Breast epithelium (tissue), 4 donors: ENCODE measurements at places on chromosomes 13 and 19.
A peak's percentile ranks its signal among the peaks of the same experiment; 100 is the strongest.

DNA sequence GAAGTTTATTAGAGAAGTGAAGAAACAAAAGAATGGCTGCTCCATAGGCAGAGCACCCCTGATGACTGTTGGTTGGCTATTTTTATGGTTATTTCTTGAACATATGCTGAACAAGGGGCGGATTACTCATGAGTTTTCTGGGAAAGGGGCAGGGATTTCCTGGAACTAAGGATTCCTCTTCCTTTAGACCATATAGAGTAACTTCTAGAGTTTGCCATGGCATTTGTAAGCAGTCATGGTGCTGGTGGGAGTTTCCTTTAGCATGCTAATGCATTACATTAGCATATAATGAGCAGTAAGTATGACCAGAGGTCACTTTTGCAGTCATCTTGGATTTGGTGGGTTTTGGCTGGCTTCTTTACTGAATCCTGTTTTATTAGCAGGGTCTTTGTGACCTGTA is 38.7 kb upstream of the PCDH8 start:
- no peaks in the 10 kb centered on the region for H3K4me1 ChIP-seq
- H3K4me3 ChIP-seq, result no peak overlapping the region
- no peak overlapping the region for H3K27ac ChIP-seq

DNA sequence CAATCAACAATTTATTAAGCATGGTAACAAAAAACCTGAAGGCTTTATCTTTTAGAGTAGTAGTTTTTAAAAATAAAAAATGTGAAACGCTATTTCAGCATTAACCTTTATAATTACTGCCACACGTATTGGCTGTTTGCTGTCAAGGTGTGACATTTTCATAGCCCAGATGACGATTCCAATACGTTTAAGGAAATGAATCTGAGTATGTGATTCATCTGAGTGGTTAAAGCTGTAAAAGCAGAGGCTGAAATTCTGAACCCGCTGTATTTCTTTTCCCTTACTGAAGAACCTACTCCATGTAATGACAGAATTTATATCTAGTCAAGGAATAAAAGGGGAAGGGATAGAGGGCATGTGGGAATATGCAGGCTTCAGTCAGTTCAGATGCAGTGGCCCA is 166.0 kb downstream of the LMO7 start:
- DNase-seq, result no peak
- no peak overlapping the region for H3K27ac ChIP-seq
- no peaks in the 10 kb centered on the region for H3K4me1 ChIP-seq

DNA sequence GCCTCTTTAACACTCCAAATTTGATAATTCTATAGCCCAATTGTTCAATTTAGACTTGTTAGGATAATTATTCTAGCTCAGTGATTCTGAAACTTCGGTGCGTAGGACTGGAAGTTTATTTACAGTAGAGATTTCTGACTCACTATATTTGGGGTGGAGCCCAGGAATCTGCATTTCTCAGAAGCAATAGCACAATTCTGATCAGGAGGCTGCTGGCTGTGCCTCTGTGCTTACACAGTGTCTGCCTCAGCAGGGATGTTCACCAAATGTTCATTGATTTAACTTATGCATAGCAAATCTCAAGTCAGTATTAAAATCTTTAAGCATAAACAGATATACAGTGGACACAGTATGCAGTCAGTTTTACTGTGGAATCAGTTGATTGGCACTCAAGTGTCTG is 45.8 kb downstream of the ATP8A2 start:
- no peaks in the 10 kb centered on the region for H3K36me3 ChIP-seq
- no peaks in the 10 kb centered on the region for H3K4me1 ChIP-seq
- no peak overlapping the region for H3K4me3 ChIP-seq
- no peak for DNase-seq
- H3K27me3 ChIP-seq, result peaks cover 10% of the 10 kb centered on the region

- DNase-seq, result no peak
- H3K36me3 ChIP-seq, result no peaks in the 10 kb centered on the region
- peaks cover 10% of the 10 kb centered on the region for H3K4me1 ChIP-seq
- H3K4me3 ChIP-seq, result no peak overlapping the region
Measured at GRCh38 chr13:20188667-20189553, 3.8 kb downstream of the GJB2 start.

DNA sequence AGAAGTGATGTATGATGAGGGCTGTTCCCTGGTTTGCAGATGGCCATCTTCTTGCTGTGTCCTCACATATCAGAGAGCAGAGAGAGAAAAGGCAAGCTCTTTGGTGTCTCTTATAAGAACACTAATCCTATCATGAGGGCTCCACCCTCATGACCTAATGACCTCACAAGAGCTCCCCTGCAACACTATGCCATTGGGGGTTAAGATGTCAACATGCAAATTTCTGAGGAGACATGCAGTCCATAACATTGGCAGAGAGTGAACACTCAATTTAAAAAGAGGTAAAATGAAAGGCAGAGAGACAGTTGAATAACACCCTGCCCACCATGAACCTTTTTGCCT is 10.9 kb downstream of the FAM187B start:
- peaks cover 4% of the 10 kb centered on the region for H3K4me1 ChIP-seq
- H3K27ac ChIP-seq, result no peak overlapping the region
- DNase-seq, result no peak
- no peaks in the 10 kb centered on the region for H3K27me3 ChIP-seq

- H3K36me3 ChIP-seq, result peaks cover 10% of the 10 kb centered on the region
- H3K27ac ChIP-seq, result no peak overlapping the region
- H3K4me3 ChIP-seq, result no peak overlapping the region
- DNase-seq, result no peak
- no peaks in the 10 kb centered on the region for H3K4me1 ChIP-seq
Measured at GRCh38 chr19:5666921-5667610, 13.2 kb downstream of the MICOS13 start.

- peaks cover 8% of the 10 kb centered on the region for H3K4me1 ChIP-seq
- H3K27ac ChIP-seq, result no peak overlapping the region
- DNase-seq, result no peak
- H3K27me3 ChIP-seq, result peaks cover 15% of the 10 kb centered on the region
- H3K4me3 ChIP-seq, result no peak overlapping the region
Measured at GRCh38 chr19:42322305-42322704, 3.1 kb upstream of the MEGF8 start.

- no peak overlapping the region for H3K4me3 ChIP-seq
- H3K36me3 ChIP-seq, result no peaks in the 10 kb centered on the region
- H3K27ac ChIP-seq, result no peak overlapping the region
- H3K4me1 ChIP-seq, result no peaks in the 10 kb centered on the region
- no peak for DNase-seq
Measured at GRCh38 chr19:30745476-30745985, 373.3 kb downstream of the ZNF536 start.

- H3K27me3 ChIP-seq, result no peaks in the 10 kb centered on the region
- peak overlapping the region; percentile 48 for H3K27ac ChIP-seq
- H3K36me3 ChIP-seq, result no peaks in the 10 kb centered on the region
Measured at GRCh38 chr19:46620716-46621115, 4.2 kb downstream of the PTGIR start.

DNA sequence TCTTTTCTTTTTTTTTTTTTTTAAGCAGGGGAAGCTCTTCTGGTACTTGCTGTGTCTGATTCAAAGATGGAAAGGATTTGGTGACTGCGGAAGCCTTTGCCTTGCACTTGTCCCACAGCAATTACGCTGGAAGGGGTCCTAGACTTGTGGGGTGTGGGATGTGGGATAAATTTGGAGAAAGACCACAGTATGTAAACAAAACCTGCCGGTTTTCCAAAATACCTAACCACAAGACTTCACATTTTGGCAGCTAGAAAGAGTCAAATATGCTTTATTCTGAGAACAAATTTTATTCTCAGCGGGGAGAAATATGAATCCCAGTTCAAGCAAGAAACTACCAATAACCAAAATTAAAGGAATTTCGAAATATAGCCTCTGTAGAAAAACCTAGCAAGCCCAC is 176.5 kb downstream of the SPRY2 start:
- DNase-seq, result no peak
- H3K4me3 ChIP-seq, result no peak overlapping the region
- H3K4me1 ChIP-seq, result no peaks in the 10 kb centered on the region
- H3K27ac ChIP-seq, result no peak overlapping the region

- H3K4me3 ChIP-seq, result no peak overlapping the region
- DNase-seq, result no peak
- H3K27ac ChIP-seq, result no peak overlapping the region
- no peaks in the 10 kb centered on the region for H3K4me1 ChIP-seq
Measured at GRCh38 chr13:23561261-23561660, 9.0 kb upstream of the TNFRSF19 start.

DNA sequence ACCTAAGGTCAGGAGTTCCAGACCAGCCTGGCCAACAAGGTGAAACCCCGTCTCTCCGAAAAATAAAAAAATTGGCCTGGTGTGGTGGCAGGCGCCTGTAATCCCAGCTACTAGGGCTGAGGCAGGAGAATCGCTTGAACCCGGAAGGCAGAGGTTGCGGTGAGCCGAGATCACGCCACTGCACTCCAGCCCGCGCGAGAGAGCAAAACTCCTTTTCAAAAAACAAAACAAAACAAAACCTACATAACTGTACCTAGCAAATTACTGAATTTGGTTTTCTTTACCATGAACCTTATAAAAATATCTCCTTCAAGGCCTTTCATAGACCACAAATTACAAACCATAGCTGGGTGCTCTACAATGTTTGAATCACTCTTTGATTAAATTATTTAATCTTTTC is 760 bp downstream of the ZNF91 start:
- no peaks in the 10 kb centered on the region for H3K36me3 ChIP-seq
- H3K4me1 ChIP-seq, result peaks cover 17% of the 10 kb centered on the region
- peak overlapping the region; percentile 98 for H3K27ac ChIP-seq
- no peaks in the 10 kb centered on the region for H3K27me3 ChIP-seq
- H3K4me3 ChIP-seq, result peak overlapping the region; percentile 95

- H3K36me3 ChIP-seq, result no peaks in the 10 kb centered on the region
- no peaks in the 10 kb centered on the region for H3K27me3 ChIP-seq
- no peak for DNase-seq
- peak overlapping the region; percentile 85 for H3K27ac ChIP-seq
- no peak overlapping the region for H3K4me3 ChIP-seq
- no peaks in the 10 kb centered on the region for H3K4me1 ChIP-seq
Measured at GRCh38 chr13:48505597-48506091, 27.2 kb downstream of the RCBTB2 start.

GRCh38 chr13:98556968-98557631 is 19.8 kb downstream of the STK24 start:
- no peaks in the 10 kb centered on the region for H3K4me1 ChIP-seq
- H3K36me3 ChIP-seq, result no peaks in the 10 kb centered on the region
- H3K27ac ChIP-seq, result no peak overlapping the region
- DNase-seq, result no peak
- no peak overlapping the region for H3K4me3 ChIP-seq

- no peak for DNase-seq
- H3K4me3 ChIP-seq, result peak within 1 kb of the TSS; percentile 76
- H3K4me1 ChIP-seq, result peaks cover 6% of the 10 kb centered on the region
- H3K36me3 ChIP-seq, result no peaks in the 10 kb centered on the region
- peak within 1 kb of the TSS; percentile 54 for H3K27ac ChIP-seq
- no peaks in the 10 kb centered on the region for H3K27me3 ChIP-seq
Measured at GRCh38 chr19:42301646-42302203, at the start of gene PRR19. Gene PRR19 (plus strand): TSS chr19:42302132. CDS start chr19:42309585, 7,453 bp downstream.

DNA sequence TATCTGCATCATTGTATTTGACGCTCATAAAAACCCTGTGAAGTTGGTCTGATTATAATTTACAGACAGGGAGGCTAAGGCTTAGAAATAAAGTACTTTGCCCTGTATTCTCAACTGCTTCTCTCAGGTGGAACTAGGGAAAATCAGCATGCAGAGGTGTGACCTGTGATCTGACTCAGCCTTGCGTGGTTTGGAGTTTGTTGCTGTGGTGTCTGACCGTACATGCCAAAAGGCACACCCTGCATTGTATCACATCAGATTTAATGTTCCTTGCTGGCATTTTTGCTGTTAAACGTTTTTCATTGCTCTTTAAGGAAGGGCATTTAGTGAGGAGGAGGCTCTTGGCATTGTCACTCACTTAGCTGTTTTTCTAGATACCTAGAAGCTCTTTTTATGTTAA is 58.8 kb upstream of the C1QTNF9B start:
- H3K27me3 ChIP-seq, result no peaks in the 10 kb centered on the region
- DNase-seq, result no peak
- H3K27ac ChIP-seq, result no peak overlapping the region

- no peak for DNase-seq
- no peaks in the 10 kb centered on the region for H3K36me3 ChIP-seq
- H3K4me3 ChIP-seq, result no peak overlapping the region
- H3K4me1 ChIP-seq, result no peaks in the 10 kb centered on the region
- no peak overlapping the region for H3K27ac ChIP-seq
Measured at GRCh38 chr13:24675806-24676570, 4.2 kb upstream of the ATP12A start.

- no peak for DNase-seq
- H3K4me1 ChIP-seq, result no peaks in the 10 kb centered on the region
- H3K36me3 ChIP-seq, result no peaks in the 10 kb centered on the region
- no peaks in the 10 kb centered on the region for H3K27me3 ChIP-seq
- no peak overlapping the region for H3K27ac ChIP-seq
Measured at GRCh38 chr13:90315061-90315460, 1032.4 kb upstream of the MIR17HG start.

DNA sequence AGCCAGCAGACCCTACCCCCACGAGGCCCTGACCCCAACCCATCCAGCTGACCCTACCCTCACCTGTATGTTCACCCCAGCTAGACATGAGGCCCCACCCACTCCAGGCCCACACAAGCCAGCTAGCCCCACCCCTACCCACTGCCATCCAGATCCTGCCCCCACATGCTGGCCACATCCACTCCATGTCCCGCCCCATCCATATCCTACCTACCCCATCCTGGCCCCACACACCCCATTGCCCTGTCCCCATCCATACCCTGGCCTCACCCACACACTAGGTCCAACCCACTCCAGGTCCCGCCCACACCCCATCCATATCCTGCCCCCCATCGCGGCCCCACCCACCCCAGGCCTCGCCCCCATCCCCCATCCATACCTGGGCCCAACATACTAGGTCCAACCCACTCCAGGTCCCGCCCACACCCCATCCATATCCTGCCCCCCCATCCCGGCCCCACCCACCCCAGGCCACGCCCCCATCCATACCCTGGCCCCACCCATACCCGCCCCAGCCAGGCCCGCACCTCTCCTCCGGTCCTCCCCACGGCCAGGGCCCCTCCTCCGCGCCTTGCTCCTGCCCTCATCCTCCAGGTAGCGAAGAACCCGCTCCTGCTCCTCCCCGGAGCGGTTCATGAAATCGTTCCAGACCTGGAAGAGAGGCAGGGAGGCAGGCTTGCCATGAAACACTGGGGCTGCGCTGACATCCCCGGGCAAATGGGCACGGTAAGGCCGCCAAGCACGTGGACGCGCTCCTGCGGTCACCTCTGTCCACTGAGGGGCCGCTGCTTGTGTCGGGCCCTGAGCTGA is 7.2 kb downstream of the RNU6-9 start:
- H3K4me3 ChIP-seq, result no peak overlapping the region
- no peaks in the 10 kb centered on the region for H3K27me3 ChIP-seq
- H3K27ac ChIP-seq, result peak overlapping the region; percentile 12
- H3K36me3 ChIP-seq, result no peaks in the 10 kb centered on the region

GRCh38 chr19:2636897-2637683 is 65.4 kb downstream of the GNG7 start:
- no peak overlapping the region for H3K27ac ChIP-seq
- H3K4me1 ChIP-seq, result peaks cover 9% of the 10 kb centered on the region
- peak overlapping the region; percentile 40 for H3K4me3 ChIP-seq
- H3K27me3 ChIP-seq, result no peaks in the 10 kb centered on the region
- H3K36me3 ChIP-seq, result no peaks in the 10 kb centered on the region
